D341Med (cell line): ENCODE measurements at places on chromosomes 2 and 18.

DNA sequence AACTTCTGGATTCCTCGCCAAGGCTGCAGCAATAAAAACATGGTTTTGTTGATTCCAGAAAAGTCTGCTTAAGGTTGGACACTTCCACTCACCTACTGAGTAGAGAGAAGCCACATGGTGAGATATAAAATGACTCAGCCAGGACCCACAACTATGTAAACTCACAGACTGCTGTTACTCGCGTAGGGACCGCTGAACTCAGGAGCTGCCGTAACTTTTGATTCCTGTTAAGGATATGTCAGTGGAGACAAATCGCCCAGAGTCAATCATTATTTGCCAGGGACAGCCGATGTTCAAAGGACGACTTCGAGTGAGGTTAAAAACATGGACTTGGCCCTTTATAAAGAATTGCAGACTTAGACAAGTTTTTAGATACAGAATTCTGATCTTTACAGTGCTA, 25.6 kb downstream of the CYB5A start:
- no peak for DNase-seq

- peak; percentile 65 for DNase-seq
Measured at GRCh38 chr2:158024288-158024898, 77.3 kb upstream of the UPP2 start.

GRCh38 chr2:172582656-172583055, 26.8 kb downstream of the PDK1 start:
- DNase-seq: no peak

GRCh38 chr18:45761512-45762114, 37.6 kb downstream of the SLC14A1 start:
- no peak for DNase-seq

GRCh38 chr2:121232626-121233265, 52.3 kb downstream of the TFCP2L1 start:
- no peak for DNase-seq

DNA sequence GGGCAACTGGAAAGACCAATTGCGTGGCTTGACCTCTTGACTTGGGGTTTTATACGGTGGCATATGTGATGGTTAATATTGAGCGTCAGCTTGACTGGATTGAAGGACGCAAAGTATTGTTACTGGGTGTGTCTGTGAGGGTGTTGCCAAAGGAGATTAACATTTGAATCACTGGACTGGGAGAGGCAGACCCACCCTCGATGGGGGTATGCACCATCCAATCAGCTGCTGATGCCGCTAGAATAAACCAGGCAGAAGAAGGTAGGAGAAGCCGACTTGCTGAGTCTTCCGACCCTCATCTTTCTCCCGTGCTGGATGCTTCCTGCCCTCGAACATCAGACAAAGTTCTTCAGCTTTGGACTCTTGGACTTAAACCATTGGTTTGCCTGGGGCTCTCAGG, 34.2 kb upstream of the YPEL5 start:
- no peak for DNase-seq

DNA sequence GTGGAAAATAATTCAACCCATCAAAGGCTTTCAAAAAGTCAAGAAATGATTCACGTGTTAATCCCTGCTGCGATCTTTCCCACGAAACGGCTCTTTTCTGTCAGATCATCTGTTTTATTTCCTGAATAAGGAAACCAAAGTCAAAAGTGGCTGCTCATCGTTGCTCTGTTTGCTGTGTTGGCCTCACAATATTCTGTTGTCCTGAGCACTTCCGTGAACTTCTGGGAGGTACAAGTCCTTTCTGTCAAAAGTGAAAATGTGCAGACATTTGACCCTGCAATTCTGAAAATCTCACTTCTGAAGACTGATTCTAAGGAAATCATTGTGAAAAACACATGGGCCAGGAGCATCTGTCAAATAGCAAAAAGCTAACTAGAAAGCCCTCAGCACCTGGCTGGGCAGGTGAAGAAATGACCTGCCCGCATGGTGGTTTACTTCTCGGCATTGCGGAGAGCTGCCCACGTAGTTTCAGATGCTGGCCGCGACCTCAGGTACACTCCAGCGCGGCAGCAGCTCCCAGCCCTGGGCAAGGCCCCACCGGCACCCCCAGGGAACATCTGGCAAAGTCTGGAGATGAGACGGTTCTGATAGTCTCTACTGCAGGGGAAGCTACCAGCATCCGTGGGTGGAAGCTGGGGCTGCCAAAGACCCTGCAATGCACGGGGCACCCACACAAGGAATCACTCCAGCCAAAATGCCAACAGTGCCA, 31.9 kb upstream of the GPC1 start:
- peak; percentile 9 for DNase-seq

DNA sequence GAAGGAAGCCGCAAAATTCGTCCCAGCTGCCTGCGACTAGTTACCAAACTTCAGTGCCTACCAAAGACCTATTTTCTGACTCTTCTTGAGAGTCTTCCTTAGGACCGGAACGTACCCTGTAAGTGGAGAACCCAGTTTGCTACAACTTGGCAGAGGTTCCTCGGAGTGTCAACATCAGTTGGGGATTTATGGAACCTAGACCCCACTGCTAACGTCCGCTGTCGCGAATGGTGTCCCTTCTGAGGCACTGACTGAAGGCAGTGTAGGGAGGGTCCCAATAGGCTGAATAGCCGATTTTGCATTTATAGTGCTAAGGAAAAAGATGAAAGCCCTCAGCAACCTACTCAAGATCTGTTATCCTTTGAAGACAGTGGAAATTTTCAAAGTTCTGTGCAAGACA, 568 bp upstream of the STK17B start:
- no peak for DNase-seq

GRCh38 chr2:118186110-118186857, 98.0 kb downstream of the INSIG2 start:
- peak; percentile 83 for DNase-seq

DNA sequence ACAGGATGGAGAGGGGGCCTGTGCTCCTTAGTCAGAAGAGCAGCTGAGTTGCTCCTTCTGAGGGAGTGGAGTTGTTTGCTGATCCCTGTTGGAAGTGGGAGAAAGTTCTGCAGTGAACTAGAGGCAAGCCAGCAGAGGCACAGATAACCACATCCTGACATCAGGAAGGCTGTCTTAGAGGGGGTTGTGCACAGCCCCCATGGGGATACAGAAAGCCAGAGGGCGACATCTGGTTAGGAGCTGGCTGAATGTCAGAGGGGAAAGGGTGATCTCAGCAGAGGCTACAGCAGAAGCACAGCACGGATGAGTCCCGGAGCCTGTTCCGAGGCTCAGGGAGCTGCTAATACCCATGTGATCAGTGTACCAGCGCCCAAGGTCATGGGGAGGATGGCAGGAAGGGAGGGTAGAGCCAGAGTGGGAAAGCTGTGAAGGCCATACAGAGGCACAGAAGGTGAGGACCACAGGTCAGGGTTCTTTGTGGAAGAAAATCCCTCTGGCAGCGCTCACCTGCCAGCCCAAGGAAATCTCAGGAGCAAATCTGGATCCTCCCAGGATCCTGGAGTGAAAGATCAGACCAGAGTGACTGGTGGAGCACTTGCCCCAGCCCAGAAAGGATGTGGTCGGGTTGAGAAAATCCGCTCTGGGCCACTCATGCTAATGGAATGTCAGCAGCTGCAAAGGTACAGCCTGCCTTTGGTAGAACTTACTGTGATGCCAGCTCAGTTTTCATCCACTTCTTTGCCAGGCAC, 111.8 kb downstream of the STPG4 start:
- no peak for DNase-seq

DNA sequence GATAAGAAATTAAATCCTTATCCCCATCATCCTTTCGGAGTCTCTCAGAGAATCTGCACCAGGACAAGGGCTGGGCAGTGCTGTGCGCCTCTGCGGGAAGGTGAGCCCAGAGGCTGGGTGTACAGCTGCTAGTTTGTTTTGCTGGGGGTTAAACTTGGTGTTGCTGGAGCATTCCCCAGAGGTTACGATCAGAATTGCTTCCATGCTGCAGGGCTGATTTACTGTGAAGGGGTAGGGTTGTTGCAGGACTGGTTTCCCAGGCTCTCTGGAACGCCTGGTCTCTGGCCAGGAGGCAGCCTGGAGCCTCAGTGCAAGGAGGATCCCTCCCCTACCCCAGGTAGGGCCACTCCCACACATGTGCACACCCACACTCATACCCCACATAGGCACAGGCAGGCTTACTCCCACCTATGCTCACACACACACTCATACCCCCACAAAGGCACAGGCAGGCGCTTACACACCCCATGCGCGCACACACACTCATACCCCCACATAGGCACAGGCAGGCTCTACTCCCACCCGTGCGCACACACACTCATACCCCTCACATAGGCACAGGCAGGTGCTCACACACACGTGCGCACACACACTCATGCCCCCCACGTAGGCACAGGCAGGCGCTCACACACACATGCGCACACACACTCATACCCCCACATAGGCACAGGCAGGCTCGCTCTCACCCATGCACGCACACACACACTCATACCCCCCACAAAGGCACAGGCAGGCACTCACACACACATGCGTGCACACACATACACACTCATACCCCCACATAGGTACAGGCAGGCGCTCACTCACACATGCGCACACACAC, 11.3 kb downstream of the CNNM4 start:
- DNase-seq: no peak

GRCh38 chr18:49359732-49360444, 100.6 kb downstream of the DYM start:
- no peak for DNase-seq

DNA sequence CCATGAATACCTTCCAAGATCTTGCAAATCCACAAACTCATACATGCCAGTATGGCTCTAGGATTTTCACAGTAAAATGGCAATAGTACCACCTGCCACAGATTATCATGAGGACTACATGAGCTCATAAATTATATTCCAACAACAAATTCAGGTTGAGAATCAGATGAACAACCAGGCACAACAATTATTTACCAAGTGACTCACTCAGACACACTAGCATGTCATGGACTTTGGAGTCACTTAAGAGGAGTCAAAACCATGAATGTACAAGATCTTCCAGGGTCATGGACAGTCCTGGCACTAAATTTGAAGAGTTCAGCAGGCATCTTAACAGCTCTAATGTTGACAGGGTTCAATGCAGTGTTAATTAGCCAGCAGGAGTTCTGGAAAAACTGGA, 34.4 kb upstream of the BZW1 start:
- no peak for DNase-seq

GRCh38 chr2:210558708-210559107, 2.3 kb downstream of the CPS1 start:
- no peak for DNase-seq

- DNase-seq: no peak
Measured at GRCh38 chr18:26482569-26482968, 65.8 kb downstream of the KCTD1 start.

DNA sequence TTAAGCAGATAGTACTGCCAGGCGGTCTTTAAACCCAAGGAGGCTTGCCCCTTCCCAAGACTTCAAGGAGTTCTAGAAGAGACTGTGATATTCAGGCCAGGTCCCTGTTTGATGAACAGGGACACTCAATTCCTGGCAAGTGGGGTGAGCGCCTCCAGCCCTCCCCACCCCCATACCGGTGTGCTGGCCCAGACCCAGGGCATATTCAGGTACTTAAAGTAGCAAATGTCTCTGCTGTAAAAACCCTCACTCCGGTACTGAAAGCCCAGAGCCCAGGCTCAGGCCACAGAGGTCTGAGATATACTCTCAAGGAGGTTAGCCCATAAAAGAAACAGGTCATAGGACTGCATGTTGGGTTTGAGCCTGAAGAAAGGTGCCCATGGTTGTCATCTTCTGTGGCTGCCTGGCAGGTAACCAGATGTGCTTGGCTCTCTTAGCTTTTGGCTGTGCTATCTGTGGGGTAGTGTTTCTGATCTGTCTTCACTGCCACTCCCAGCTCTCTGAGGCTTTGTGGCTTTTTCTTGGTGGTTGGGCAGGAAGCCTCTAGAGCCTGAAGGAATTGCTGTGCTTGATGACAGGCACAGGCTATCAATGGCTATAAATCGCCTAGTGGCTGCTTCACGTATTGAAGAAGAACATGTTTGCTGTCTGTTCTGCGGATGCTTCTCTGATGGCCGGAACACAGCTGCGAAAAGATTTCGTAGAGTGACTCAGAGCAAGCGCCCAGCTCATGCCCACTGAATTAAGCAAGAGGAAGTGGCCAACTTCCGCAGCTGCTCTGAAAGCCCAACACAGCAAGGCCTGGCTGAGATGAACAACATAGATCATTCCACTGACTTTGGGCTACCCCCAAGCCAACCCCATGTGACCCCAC, 63.3 kb upstream of the ALPP start:
- DNase-seq: no peak

DNA sequence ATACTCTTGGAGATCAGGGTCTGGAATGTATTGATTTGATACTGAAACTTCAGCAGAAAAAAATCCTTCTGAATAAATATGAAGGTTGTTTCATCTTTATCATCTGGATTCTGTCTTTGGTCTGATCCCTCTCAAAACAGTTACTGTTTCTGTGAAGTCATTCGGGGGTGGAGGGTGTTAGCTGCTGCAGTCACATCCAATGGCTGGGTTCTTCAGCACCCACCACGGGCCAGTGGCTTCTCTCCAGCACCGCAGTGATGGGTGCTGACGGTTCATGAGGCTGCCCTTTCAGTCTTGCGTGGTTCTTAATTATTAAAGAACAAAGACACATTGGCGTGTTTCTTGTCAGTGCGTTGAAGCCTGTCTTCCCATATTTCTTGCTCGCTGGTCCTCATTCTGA, 148.0 kb downstream of the LDLRAD4 start:
- DNase-seq: peak; percentile 32

GRCh38 chr2:215071676-215072075, 66.8 kb downstream of the ABCA12 start:
- no peak for DNase-seq

- DNase-seq: no peak
Measured at GRCh38 chr2:177474998-177475397, 82.4 kb downstream of the AGPS start.

- no peak for DNase-seq
Measured at GRCh38 chr2:61456070-61456745, 14.7 kb downstream of the USP34 start.

- DNase-seq: no peak
Measured at GRCh38 chr2:3754795-3755194, 51.4 kb downstream of the DCDC2C start.

DNA sequence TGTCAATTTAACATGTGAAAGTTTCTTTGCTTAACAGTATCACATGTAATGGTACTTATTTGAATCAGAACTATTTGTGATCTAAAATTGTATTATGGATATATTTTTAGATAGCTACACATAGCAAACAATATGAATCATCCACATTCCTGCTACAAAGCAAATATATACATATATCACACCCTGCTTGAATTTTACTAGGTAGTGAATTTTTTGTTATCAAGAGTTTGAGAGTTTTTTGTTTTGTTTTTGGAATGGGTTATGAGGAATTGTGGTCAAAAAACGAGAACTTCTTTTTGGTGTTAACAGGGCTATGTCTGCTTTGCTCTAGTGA, 635.7 kb downstream of the NRXN1 start:
- DNase-seq: no peak

GRCh38 chr18:57094175-57094574, 52.7 kb upstream of the BOD1L2 start:
- no peak for DNase-seq

DNA sequence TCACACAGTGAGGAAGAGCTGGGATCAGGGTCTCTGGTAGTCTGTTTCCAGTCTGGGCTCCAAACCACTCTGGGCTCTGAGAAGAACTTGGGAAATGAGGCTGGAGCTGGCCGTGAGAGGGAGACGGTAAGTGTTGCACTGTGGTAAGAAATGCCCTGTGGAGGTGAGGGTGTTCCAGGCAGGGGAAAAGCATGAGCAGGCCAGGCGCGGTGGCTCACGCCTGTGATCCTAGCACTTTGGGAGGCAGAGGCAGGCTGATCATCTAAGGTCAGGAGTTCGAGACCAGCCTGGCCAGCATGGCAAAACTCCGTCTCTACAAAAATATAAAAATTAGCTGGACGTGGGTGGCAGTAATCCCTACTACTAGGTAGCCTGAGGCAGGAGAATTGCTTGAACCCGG, 14.3 kb upstream of the DES start:
- DNase-seq: no peak
